ENCODE measurements at places on chromosomes 7 and 10.

DNA sequence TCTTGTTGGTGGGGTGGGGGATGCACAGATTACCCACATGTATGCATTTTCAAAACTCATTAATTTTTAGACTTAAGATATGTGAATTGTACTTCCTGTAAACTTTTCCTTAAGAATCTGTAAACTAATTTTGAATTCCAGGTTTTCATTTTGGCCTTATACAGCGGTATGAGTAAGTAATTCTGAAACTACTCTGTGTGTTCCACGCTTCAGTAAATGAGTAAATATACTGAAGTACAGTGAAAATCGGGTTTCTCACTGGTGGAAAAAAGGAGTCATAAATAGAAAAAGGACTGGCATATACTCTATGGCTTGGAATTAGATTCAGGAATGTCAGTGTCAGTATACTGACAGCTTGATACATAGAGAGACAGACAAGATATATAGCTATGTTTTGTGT, 72.8 kb downstream of the CTTNBP2 start:
- DNase-seq, result no peak

DNA sequence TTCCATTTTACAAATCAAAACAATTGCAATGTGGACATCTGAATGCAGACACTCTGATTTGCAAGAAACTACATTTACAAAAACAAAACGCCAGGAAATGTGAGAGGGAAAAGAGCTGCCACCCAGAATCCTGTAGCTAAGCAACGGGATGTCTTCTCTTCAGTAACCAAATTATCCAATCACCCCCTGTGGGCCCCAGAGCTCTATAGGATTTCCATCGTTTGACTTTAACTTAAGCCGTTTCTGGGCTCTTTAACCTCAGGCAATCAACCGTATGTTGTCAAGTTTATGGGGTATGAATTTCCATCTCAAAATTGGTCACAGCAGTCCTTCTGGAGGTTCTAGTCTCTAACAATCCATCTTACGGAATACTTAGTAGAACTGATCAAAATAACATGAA, 240.5 kb downstream of the ETV1 start:
- DNase-seq, result no peak

DNA sequence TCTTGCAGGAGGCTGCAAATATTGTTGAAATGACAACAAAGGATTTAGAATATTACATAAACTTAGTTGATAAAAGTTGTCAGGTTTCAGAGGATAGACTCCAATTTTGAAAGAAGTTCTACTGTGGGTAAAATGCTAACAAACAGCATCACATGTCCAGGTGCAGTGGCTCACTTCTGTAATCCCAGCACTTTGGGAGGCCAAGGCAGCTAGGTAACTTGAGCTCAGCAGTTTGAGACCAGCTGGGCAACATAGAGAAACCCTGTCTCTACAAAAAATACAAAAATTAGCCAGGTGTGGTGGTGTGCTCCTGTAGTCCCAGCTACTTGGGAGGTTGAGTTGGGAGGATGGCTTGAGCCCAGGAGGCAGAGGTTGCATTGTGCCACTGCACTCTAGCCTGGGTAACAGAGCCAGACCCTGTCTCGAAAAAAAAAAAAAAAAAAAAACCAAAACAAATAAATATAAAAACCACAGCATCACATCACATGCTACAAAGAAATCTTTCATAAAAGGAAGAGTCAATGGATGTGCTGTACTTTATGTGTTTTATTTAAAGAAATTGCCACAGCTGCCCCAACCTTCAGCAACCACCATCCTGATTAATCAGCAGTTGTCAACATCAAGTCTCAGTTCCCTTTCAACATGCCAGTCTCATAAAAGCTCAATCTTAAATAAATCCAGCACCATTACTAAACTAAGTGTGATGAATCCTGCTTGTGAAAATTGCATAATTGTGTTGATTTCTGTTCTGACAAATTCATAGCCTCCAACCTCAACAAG, 83.2 kb upstream of the MBL2 start:
- DNase-seq, result no peak

- no peak for DNase-seq
These were observed 63.0 kb downstream of the TCERG1L start for GRCh38 chr10:131248376-131249165.

DNA sequence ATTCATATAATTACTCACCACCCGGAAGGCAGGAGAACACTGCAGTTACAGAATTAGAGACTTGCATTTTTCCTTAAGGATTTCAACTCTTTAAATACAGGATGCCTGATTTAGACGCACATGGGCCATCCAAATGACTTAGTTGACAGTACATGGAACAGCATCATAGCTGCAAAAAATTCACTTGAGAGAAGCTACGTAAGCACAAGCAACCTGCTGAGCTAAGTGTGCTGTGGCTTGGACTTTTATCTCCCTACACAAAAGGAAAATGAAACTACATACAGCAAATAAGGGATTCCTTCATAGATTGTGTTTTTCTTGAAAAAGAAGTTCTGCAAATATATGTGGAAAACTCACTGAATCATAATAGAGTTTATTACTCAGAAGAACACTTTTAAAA, 152.6 kb downstream of the POU6F2 start:
- DNase-seq, result no peak

- no peak for DNase-seq
These were observed 13.1 kb downstream of the RBP3 start for GRCh38 chr10:47361293-47361692.

DNA sequence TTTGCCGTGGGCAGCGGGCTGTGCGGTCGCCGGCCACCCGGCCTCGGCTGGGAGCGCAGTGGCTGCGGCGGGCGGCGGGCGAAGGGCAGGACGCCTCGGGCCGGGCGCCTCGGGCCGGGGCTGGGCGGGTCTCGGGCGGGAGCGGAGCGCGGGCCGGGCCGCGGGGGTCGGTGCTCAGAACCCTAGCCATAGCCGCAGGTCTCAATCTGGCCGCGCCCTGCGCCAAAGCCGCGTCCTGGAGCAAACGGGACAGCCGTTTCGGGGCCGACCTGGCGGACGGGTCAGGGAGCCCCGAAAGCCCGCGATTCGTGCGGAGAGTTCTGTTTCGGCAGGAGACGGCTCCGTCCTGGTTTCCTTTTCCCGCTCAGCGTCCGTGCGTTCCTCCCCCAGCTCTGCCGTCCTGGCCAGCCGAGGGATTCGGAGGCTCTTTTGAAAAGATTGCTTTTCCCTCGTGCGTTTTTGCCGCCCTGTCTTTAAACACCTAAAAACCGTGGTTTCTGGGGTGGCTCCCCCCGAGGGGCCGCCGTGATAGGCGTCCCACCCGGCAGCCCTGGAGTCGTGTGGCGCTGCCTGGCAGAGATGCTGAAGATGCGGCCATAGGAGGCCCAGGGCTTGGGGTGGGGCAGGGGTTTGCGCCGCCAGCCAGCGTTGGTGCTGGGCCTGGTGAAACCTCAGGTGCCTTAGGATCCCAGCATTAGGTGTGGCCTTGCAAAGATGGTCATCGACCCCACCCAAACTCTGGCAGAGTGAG, 727 bp downstream of the RET start:
- DNase-seq, result no peak

- DNase-seq, result no peak
These were observed 138.8 kb downstream of the SFMBT2 start for GRCh38 chr10:7272008-7272407.
